ENCODE measurements at places on chromosomes 7 and 10.

GRCh38 chr7:2109936-2110609, 122.7 kb downstream of the MAD1L1 start:
- no peak for DNase-seq

DNA sequence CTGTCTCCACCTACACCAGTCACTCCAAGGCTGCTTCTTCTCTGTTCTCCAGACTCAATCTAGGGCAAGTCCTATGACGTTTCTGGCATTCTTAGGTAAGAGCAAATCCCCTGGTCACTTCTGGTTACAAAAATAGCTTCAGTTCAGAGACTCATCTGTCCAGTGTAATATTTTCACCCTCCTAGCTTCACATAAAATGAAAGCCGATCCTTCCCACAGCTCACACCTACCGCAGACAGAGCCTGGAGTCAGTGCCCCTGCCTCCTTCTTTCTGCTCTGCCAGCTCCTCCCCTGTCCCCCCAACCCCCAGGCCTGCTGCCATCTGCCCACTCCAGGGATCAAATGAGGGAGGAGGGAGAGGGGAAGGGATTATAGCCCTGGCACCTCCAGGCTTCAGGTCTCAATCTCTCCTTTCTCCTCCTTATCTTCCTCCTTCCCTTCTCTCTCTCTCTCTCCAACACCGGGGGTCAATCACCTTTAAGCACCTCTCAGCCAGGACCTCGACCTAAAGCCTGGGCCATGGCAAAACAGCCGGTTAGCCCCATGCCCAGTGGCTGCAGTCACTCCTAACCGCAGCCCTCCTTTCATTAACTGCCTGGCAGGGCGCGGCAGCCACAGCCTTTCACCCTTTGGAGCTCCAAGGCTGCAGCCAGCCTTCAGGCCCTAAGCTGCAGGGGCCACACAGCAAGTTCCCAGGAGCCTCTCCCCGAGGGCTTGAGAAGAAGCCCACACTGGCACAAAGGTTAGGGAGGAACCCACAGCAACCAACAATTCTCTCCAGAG, 292.6 kb upstream of the MGMT start:
- no peak for DNase-seq

GRCh38 chr10:17113889-17114540, 15.6 kb downstream of the CUBN start:
- no peak for DNase-seq

DNA sequence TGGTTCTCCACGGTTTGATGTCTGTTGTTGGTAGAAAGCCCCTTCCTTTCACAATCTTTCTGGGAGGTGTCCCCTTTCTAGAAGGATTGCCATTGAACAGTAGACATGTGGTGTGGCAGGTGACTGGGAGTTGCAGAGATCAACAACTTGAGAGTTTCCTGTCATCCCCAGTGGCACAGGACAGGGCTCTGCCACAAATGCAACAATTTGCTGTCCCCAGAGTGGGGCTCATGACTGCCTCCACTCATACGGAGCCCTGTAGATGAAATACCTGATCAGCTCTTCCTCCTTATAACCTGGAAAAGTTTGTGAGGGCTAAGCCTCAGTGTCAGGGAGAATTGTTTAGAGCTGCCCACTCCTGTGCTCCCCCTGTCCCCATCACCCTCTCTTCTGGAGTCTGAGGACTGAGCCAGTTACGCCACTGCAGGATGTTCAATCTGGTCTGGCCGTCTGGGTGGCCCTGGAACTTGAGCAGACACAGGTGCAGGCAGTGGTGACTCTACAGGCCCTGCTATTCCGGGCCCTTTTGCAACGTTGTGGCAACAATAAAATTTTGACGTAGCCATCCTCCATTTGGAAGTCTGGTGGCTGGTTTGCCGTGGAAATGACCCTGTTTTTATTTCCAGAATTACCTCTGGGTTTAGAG, 6.5 kb downstream of the DBNL start:
- DNase-seq, result no peak

DNA sequence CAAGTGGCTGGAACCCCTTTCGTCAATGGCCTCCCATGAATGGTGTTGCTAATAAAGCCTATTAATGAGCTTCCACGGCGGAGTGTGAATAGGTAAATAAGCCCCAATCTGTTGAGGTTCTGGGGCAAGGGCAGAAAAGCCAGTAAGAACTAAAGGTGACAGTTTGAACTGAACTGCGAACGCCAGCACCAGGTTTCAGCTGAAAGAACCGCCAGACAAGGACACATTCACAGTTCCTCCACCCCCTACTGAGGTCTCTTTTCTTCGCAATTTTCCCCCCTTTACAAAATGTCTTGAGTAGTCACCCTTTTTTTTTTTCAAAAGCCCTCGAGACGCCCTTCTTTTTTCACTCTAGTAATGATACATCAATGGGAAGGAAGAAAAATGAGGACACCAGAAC, 2.4 kb upstream of the FGFR2 start:
- DNase-seq, result no peak

DNA sequence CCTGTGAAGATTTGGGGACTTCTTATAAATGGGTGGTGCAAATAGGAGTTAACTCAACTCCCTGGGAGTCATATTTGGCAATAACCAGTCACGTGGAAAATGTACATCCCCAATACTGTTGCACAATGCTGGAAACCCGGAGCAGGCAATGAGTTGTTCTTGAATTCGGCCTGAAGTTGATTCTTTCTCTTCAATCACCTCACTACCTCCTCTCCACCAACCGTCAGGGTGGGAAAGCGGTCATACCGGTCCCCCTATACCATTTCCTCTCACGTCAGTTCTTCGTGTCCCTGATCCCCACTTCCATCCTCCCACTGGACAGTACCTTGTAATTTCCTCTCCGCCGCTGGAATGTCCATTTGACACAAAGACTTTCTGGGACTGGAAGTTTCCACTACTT, 2.8 kb downstream of the GIMAP5 start:
- DNase-seq, result no peak

GRCh38 chr10:11020548-11020942, 2.9 kb downstream of the CELF2 start:
- no peak for DNase-seq

- no peak for DNase-seq
These were observed 9.8 kb upstream of the GRB10 start for GRCh38 chr7:50792342-50793119.
